ENCODE measurements at places on chromosomes 4 and X. TPM values are rescaled to one million over a fixed set of nuclear protein-coding genes. Genes with fewer than 3 reads are reported as not detected.
A peak's percentile ranks its signal among the peaks of the same experiment; 100 is the strongest.

- no peaks in the 10 kb centered on the region for H3K36me3 ChIP-seq
- H3K27me3 ChIP-seq, result no peaks in the 10 kb centered on the region
These were observed 209.1 kb upstream of the FAM47A start for GRCh38 chrX:34341258-34341657.

PCDH7 gene
- total RNA-seq, result 1.8 TPM

- H3K27ac ChIP-seq, result no peak overlapping the region
- no peak overlapping the region for H3K4me3 ChIP-seq
- no peak for DNase-seq
- H3K36me3 ChIP-seq, result no peaks in the 10 kb centered on the region
- H3K4me1 ChIP-seq, result no peaks in the 10 kb centered on the region
These were observed 9.1 kb upstream of the XAGE2 start for GRCh38 chrX:52359614-52360232.

TAF7L gene
- total RNA-seq, result not detected

- H3K27ac ChIP-seq, result no peak overlapping the region
- peaks cover 11% of the 10 kb centered on the region for H3K36me3 ChIP-seq
- H3K4me1 ChIP-seq, result no peaks in the 10 kb centered on the region
- no peaks in the 10 kb centered on the region for H3K27me3 ChIP-seq
These were observed 41.9 kb downstream of the TNIP2 start for GRCh38 chr4:2714061-2714770.

RBM41 gene
- total RNA-seq, result 41.1 TPM

GRCh38 chr4:56051029-56051709 is 102.4 kb downstream of the CEP135 start:
- H3K4me1 ChIP-seq, result peaks cover 9% of the 10 kb centered on the region
- no peak overlapping the region for H3K27ac ChIP-seq
- DNase-seq, result no peak
- H3K36me3 ChIP-seq, result peaks cover 11% of the 10 kb centered on the region
- H3K4me3 ChIP-seq, result no peak overlapping the region

- H3K4me3 ChIP-seq, result no peak overlapping the region
- H3K4me1 ChIP-seq, result no peaks in the 10 kb centered on the region
- H3K27me3 ChIP-seq, result no peaks in the 10 kb centered on the region
- no peaks in the 10 kb centered on the region for H3K36me3 ChIP-seq
These were observed 54.3 kb downstream of the ADGRL3 start for GRCh38 chr4:61254406-61254805.

DNA sequence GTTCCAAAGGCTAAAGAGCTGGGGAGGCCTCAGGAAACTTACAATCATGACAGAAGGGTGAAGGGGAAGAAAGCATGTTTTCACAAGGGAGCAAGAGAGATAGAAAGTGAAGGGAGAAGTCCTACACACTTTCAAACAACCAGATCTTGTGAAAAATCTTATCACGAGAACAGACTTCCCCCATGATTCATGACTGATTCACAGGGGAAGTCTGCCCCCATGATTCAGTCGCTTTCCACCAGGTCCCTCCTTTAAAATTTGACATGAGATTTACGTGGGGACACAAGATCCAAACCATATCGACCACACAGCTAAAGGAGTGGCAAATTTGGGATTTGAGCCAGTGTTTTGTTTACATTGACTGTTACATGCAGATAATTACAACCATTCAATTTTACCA is 971.1 kb upstream of the HS3ST1 start:
- H3K36me3 ChIP-seq, result no peaks in the 10 kb centered on the region
- H3K4me1 ChIP-seq, result no peaks in the 10 kb centered on the region
- H3K27me3 ChIP-seq, result no peaks in the 10 kb centered on the region

DNA sequence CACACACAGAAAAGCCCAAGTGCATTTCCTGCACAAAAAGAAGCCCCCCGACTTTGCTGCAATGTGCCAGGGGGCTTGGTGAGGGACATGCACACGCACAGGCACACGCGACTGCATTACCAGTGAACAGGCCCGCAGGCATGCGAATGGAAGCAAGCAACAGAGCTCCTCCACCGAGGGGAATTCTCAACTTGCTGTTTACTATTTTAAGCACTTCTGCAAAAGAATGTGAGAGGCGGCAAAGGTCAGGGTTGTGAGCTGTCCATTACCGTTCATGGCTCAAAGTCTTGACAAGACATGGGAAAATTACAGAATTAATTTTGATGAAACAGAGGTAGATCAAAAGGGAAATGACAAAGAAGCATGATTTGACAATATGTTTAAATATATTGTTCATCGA is 342.5 kb upstream of the NOCT start:
- no peaks in the 10 kb centered on the region for H3K36me3 ChIP-seq
- no peak for DNase-seq
- H3K27ac ChIP-seq, result no peak overlapping the region
- H3K4me1 ChIP-seq, result peaks cover 9% of the 10 kb centered on the region
- no peak overlapping the region for H3K4me3 ChIP-seq
- H3K27me3 ChIP-seq, result no peaks in the 10 kb centered on the region

- H3K27me3 ChIP-seq, result peaks cover 13% of the 10 kb centered on the region
- no peaks in the 10 kb centered on the region for H3K36me3 ChIP-seq
- no peaks in the 10 kb centered on the region for H3K4me1 ChIP-seq
- DNase-seq, result no peak
- no peak overlapping the region for H3K4me3 ChIP-seq
These were observed 14.4 kb downstream of the PPEF1 start for GRCh38 chrX:18721683-18722499.

GRCh38 chrX:15600049-15600448 is 711 bp downstream of the ACE2 start:
- H3K27me3 ChIP-seq, result no peaks in the 10 kb centered on the region
- DNase-seq, result no peak
- peaks cover 50% of the 10 kb centered on the region for H3K4me1 ChIP-seq
- H3K36me3 ChIP-seq, result peaks cover 11% of the 10 kb centered on the region

GRCh38 chr4:56130606-56131155 is 181.9 kb downstream of the CEP135 start:
- no peak overlapping the region for H3K4me3 ChIP-seq
- no peaks in the 10 kb centered on the region for H3K27me3 ChIP-seq
- peaks cover 29% of the 10 kb centered on the region for H3K4me1 ChIP-seq
- H3K36me3 ChIP-seq, result peaks cover 6% of the 10 kb centered on the region

GRCh38 chr4:77818073-77818601 is 1.0 kb downstream of the CNOT6L start:
- H3K27ac ChIP-seq, result peak overlapping the region; percentile 81
- H3K4me1 ChIP-seq, result peaks cover 34% of the 10 kb centered on the region
- DNase-seq, result peak; percentile 62
- H3K27me3 ChIP-seq, result no peaks in the 10 kb centered on the region
- H3K36me3 ChIP-seq, result peaks cover 37% of the 10 kb centered on the region
- H3K4me3 ChIP-seq, result peak overlapping the region; percentile 95

Measured in Calu3 (cell line).